Aorta (tissue), 5 donors: ENCODE measurements at places on chromosomes 12 and 14. TPM values are rescaled to one million over a fixed set of nuclear protein-coding genes. Genes with fewer than 3 reads are reported as not detected.

- no peaks in the 10 kb centered on the region for H3K36me3 ChIP-seq
- H3K27ac ChIP-seq = no peak overlapping the region
- no peaks in the 10 kb centered on the region for H3K27me3 ChIP-seq
- DNase-seq = no peak
- no peak overlapping the region for H3K4me3 ChIP-seq
- H3K4me1 ChIP-seq = no peaks in the 10 kb centered on the region
These were observed 12.3 kb downstream of the CCDC88C start for GRCh38 chr14:91405241-91405721.

DNA sequence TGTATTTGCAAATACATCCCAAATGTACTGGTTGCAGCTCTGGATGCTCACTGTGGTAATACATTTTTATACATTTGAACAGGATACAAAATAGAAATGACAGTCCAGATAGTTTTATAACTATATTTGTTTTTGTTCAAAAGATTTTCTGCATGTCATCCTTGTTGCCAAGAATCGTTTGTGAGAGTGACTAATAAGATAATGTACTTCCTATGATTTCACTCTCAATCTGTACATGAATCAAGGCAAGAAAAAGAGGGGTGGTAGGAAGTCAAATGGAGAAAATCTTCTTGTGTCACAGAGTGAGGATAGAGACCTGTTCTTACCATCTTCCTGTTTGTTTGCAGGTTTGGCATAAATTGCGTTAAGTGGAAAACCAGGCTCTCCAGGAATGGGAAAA lies 13.9 kb downstream of the ARPC3 start:
- no peaks in the 10 kb centered on the region for H3K4me1 ChIP-seq
- H3K27ac ChIP-seq = no peak overlapping the region

DNA sequence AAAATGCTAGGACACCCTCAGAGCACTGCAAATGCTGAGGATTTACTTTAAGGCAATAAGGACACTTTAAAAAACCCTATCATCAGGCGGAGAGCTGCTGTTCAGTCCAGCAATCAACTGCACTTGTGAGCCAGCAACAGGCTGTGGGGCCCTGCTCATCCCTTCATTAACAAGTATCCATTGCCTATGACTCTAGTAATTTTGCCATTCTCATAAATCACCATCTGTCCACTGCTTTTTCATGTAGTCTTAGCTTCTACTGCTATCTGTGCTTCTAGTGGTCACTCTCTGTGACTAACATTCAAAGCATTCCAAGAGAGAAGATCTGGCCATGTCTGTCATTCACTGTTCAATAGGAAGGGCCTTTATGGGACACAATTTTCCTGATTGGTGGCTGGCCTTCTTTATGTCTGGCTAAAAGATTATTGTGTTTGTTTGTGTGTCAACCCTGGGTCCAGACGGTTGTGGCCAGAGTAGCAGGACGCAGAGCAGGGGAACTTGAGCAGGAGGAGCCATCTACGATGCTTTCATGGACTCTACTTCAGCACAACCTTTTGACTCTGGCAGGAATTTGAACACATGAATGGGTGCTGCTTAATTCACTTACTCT lies 3.6 kb upstream of the KRAS start:
- no peaks in the 10 kb centered on the region for H3K27me3 ChIP-seq
- no peaks in the 10 kb centered on the region for H3K4me1 ChIP-seq
- H3K4me3 ChIP-seq = no peak overlapping the region
- no peak overlapping the region for H3K27ac ChIP-seq
- no peaks in the 10 kb centered on the region for H3K36me3 ChIP-seq

DNA sequence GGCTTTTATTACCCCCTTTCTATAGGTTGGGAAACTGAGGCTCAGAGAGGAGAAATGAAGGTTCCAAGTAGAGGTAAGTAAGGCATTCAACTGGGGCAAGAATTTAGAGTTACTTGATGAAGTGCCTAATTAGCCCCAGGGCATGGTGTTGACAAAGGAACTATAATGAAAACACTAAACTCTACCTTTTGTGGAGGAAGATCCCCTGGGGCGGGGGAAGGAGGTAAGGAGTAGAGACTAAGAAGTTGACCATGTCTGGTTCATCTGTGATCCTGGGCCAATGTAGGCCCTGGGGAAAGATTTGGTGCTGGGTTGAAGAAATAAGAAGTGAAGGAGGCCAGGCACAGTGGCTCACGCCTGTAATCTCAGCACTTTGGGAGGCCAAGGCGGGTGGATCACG lies 16.2 kb upstream of the COX6A1 start:
- no peaks in the 10 kb centered on the region for H3K36me3 ChIP-seq
- no peak for DNase-seq
- H3K4me3 ChIP-seq = no peak overlapping the region
- no peaks in the 10 kb centered on the region for H3K4me1 ChIP-seq
- no peak overlapping the region for H3K27ac ChIP-seq

DNA sequence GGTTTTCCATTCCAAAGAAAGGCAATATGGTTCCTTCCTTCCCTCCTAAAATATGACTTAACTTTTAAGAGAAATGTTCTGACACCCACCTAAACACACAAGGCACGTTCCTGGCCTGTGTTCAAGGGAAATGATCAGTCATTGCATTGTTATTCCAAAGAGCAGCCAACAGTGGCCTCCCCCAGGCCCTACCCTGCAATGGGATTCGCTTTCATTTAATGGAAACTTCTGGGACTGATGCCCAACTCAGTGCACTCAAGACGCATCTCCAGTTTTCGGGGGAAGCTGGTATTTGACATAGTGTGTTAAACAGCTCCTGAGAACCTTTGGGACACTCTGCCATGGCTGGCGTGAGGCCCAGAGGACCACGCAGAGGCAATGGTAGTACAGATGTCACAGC lies 65.9 kb downstream of the DDX51 start:
- no peaks in the 10 kb centered on the region for H3K4me1 ChIP-seq
- H3K27me3 ChIP-seq = no peaks in the 10 kb centered on the region
- H3K36me3 ChIP-seq = no peaks in the 10 kb centered on the region

DNA sequence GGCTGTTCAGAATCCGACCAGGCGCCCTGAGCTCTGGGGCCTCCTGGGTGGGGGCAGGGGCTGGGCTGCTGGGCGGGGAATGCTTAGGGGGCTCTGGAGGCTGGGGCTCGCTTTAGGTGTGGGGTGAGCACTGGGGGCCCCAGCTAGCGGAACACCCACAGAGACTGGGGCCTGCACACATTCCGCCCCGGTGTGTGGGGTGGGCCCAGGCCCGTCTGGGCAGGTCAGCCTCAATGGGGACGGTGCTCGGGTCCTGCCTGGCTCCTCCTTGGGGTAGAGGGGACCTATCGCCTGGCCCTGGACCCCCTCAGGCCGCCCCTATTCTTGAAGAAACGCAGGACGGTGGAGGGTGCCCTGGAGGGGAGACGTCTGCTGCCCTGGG lies 364.8 kb downstream of the TMEM121 start:
- no peaks in the 10 kb centered on the region for H3K4me1 ChIP-seq
- no peak overlapping the region for H3K4me3 ChIP-seq
- DNase-seq = no peak
- no peaks in the 10 kb centered on the region for H3K36me3 ChIP-seq

CCDC197 gene
- 0.60 TPM for total RNA-seq

PLEKHG7 gene
- total RNA-seq = not detected

C12orf54 gene
- 0.65 TPM for total RNA-seq

KRT2 gene
- total RNA-seq = not detected

C1R gene
- 1,570 TPM for total RNA-seq

ETNK1 gene
- 77.6 TPM for total RNA-seq

PTPRB gene
- 38.3 TPM for total RNA-seq
